ENCODE measurements at places on chromosomes 12 and 14.

DNA sequence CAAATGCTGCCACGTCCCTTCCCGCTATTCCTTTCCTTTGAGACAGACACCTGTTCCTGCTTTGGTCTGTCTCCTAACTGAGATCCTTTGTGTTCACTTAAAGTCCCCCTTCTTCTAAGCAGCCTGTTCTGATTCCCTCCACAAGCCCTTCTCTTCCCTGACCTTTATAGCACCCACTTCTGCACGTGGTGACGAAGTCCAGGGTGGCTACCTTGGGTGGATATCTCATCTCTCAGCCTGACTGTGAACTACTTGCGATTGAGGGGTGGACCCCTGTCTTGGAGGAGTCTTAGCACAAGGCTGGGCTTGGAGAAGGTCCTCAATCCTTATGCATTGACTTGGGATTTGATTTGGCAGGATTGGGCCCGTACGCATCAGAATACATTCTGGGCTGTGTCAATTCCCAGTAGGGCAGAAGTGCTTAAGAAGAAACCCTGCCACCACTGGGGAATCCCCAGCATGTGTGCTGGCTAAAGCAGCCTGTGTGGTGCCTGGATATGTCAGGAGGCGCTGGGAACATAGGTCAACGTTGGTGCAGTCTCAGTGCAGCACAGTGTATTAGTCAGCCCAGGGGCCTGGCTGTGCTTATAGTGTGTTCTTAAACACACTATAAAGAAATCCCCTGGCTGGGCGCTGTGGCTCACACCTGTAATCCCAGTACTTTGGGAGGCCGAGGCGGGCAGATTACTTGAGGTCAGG, 23.6 kb downstream of the KRT80 start:
- no peak for DNase-seq

DNA sequence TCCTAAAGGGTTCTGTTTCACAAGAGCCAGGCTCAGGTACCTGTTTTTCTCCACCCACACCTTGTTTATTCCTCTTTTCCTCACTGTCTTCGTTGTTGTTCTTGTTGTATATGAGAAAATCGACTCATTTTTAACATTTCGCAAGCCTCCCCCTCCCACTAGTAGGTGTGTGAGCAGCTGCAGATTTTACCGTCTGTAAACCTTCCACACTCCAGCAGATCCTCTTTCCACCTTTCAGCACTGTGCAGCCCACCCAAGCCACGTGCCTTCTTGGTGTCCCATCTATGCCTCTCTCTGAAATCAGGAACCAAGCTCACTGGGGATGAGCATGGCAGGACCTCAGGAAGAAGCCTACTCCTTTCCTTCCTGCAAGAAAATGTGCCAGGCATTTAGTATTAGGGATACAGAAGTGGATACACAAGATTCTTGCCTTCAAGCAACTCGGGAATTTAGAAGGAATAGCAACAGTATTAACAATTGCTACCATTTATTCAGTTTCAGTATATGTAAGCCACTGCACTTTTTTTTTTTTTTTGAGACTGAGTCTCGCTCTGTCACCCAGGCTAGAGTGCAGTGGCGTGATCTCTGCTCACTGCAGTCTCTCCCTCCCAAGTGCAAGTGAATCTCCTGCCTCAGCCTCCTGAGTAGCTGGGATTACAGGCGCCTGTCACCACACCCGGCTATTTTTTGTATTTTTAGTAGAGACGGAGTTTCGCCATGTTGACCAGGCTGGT, 113.6 kb downstream of the CHST11 start:
- no peak for DNase-seq

DNA sequence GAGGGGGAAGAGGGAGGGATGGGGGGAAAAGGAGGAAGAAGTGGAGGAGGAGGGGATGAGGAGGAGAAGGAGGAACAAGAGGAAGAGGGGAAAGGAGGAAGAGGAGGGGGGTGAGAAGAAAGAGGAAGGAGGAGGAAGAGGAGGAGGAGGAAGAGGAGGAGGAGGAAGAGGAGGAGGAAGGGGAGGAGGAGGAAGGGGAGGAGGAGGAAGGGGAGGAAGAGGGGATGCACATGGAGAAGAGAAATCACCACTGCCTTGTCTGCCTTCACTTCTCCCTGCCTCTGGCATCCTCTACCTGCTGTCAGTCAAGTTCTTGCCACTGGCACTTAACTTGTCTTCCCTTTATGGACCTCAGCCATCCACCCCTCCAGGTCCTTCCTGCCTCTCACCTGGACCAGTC, 59.9 kb downstream of the TTC9 start:
- DNase-seq: no peak

DNA sequence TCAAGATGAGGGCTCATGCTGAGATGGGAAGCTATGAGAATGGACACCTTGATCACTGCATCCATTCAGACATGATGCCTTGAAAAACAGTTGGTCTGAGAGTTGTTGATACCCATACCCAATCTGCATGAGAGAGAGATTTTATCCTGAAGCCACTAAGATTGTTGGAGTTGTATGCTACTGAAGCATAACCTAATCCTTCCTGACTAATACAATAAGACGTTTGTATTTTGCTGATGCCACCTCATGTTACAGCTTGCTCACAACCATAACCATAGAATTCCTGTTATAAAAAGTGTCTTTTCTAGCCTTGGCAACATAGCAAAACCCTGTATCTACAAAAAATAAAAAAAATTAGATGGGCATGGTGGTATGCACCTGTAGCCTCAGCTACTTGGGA, 12.7 kb upstream of the SERPINA1 start:
- DNase-seq: no peak

DNA sequence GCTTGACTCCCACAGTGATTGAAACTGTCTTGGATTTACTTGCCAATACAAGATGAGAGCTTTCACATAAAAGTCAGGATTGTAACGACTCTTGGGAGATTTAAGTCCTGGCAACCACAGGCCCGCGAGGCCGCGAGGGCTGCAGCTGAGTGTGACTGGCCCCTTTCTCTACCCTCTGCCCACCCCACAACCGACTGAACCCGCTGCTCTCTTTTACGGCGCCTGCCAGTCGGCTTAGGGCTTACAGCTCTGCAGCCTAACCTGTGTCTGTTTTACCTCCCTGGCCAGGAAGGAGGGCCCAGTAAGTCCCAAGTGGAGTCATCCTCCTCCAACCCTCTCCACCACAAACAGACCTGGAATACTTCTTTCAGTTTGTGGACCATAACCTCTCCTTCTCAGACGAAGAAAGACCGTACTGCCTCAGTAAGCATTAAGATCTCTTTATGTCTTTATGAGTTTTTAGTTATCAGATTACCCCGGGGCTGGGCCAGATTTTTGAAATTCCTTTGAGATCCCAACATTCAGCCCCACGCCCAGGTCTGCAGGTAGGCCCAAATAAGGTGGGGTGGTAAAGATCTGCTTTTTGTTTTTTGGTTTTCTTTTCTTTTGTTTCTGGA, 12.6 kb upstream of the TIGAR start:
- no peak for DNase-seq

GRCh38 chr12:90111791-90112580, 403.3 kb upstream of the ATP2B1 start:
- no peak for DNase-seq

GRCh38 chr12:27711317-27711682, 668 bp downstream of the MRPS35 start:
- no peak for DNase-seq

DNA sequence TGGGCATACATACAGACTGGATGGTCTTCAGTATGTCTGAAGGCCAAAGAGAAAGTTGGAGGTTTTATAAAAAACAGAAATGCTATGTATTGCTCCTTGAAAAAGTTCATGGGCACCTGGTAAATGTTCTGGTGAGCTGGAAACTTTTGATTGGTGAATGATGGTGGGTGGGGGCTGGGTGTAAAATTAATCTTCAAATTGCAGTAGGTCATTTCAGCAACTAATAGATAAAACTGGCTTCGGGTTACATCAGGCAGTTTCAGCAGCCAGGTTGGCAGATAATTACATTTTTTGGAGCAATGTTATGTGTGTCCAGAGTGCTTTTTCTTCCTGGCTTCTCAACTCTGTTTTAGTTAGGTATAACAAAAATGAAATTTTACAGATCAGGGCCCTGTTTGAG, 35.3 kb downstream of the SDR9C7 start:
- no peak for DNase-seq

DNA sequence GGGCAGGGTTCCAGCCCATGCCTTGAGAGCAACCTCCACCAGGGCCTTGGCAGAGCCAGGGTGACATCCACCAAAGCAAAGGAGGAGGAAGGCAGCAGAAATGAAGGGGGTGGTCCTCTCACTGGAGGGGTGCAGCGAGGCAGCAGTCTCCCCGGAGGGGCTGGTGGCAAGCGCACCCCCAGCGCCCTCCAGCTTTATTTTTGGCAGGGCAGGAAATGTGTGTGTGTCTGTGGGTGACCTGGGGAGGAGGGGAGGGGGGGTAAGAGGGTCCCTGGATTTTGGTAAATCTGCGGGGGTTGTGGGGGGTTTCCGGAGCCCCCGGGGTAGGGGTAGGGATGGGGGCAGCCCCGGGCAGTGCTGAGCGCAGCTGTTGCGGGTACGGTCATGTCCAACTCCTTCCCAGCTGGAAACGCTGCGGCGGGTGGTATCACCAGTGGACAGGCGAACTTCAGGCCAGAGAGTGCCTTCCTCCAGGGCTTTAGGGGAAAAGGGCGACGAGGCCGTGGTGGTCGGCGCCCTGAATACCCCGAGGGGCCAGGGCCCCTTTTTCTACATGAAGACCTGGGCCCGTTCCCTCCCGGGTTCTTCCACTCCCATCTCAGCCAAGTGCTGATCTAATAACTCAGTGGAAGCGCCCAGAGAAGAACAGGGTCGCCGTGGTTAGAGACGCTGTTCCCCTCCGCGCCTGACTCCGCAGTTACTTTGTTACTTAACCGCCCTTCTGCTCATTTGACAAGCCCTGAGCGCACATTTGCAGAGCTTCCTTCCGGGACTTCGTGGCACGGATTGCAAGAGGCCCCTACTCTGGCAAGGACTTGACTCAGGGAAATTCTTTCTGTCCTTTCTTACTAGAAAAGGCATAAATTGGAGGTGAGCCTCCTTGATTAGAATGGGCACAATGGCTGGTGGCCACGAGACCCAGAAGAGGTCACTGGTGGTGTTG, 55.2 kb downstream of the FOS start:
- no peak for DNase-seq

GRCh38 chr12:131333136-131333535, 377.8 kb upstream of the SFSWAP start:
- no peak for DNase-seq

DNA sequence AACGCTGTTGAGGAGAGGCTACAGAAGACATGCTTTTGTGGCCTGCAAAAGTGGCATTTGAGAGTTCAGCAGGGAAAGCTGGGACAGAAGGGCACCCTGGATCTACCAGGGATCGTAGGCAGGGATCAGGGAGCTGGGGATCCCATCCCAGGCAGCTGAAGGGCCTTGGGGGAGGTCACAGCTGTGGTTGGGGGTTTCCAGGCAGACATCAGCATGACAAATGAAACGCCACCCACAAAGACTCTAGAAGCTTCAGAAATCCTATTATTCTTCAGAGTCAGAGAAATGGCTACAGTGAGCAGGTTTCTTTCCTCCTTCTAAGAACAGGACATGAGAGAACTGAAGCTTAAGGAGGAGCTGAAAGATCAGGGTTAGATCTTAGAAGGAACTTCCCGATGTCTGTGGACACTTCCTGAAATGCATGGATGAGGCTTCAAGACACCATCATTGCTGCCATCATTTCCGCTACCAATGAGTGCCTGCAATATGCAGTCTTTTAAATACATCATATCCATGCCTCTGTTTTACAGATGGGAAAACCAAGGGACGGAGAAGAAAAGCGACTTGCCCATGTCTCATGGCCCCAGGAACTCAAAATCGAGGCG, 104.3 kb downstream of the RBM19 start:
- no peak for DNase-seq

DNA sequence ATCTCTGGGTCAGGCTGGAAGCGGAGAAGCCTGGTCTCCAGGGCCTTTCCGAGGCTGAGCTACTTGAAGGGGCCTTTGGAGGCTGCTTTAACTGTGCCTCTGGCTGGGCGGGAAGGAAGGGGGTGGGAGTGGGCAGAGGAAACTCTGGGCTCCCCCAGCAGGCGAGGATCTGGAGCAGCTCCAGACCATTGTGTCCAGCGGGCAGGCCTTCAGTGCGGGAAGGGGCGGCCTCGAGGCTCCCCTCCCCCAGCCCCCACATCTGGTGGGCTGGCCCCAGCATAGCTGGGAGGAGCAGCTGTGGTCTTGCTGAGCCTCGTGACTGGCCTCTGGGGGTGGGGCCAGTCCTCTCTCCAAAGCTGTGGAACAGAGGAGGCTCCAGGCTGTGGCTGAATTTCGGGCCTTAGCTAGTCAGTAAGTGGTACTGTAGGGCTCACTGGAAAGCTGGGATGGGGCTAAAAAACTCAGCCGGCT, 3.4 kb downstream of the TAMALIN start:
- no peak for DNase-seq

GRCh38 chr12:30829876-30830275, 75.1 kb upstream of the CAPRIN2 start:
- no peak for DNase-seq

GRCh38 chr12:99386907-99387306, 260.6 kb upstream of the GARIN6 start:
- DNase-seq: no peak

DNA sequence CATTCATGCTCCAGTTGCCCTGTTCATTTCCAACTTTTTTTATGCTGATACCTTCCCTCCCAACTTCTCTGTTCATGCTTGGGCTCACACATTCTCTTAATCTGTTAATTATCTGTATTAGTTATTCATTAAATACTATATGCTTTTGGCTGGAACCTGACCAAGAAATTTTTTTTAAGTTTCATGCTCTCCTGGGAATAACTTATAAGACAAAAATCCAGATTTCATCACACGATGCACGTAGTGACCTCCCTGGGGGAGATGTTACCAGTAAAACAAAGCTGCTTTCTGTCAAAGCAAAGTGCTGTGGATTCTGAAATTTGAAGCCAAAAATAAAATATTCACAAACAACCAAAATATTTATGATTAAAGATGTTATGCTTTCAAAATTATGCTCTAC, 215.0 kb upstream of the USP15 start:
- no peak for DNase-seq

DNA sequence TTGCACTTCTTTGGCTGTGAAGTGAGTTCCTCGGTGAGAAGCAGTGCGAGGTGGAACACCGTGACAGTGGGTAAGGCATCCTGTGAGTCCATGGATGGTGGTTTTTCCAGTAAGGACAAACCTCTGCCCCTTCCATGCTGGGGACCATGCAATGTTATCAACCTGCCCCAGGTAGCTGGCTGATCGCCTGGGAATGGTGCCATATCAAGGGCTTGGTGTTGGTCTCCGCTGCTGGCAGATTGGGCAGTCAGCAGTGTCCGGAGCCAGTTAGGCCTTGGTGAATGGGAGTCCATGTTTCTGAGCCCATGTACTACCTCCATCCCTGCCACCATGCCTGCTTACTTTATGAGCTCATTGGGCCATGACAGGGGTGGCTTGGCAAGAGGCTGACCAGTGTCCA, 114.7 kb upstream of the C14orf180 start:
- DNase-seq: no peak

DNA sequence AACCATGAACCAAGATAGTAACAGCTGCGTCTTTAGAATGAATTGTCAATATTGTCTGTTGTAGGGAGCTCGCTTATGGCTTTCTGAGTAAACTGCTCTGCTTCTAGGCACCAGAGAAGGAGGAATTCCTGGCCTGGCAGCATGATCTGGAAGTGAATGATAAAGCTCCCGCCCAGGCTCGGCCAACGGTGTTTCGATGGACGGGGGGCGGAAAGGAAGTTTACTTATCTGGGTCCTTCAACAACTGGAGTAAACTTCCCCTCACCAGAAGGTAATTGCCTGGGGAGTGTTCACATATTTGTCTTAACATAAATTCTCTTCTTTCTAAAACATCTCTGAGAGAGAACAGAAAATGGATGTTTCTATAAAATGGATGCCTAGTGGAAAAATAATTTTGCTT, 4.3 kb downstream of the PRKAB1 start:
- DNase-seq: no peak

- no peak for DNase-seq
These were observed 142.1 kb downstream of the KIF21A start for GRCh38 chr12:39300799-39301198.

GRCh38 chr12:111405859-111406473, at the start of gene SH2B3:
Gene SH2B3, plus strand, starts transcription at chr12:111405923. Its CDS starts 12,223 bp downstream, at chr12:111418146.
- no peak for DNase-seq
